ENCODE measurements at places on chromosomes 12 and 14.
A peak's percentile ranks its signal among the peaks of the same experiment; 100 is the strongest.

GRCh38 chr14:48690349-48690748 lies 895.8 kb downstream of the RPS29 start:
- peak; percentile 1 for DNase-seq

- DNase-seq = no peak
Measured at GRCh38 chr12:45729233-45730083, at the start of gene ARID2. TSS of gene ARID2 (plus strand) at chr12:45729706. CDS start at chr12:45729837, 131 bp downstream.

- no peak for DNase-seq
Measured at GRCh38 chr12:46373301-46374296, 1.0 kb upstream of the SLC38A2 start.

DNA sequence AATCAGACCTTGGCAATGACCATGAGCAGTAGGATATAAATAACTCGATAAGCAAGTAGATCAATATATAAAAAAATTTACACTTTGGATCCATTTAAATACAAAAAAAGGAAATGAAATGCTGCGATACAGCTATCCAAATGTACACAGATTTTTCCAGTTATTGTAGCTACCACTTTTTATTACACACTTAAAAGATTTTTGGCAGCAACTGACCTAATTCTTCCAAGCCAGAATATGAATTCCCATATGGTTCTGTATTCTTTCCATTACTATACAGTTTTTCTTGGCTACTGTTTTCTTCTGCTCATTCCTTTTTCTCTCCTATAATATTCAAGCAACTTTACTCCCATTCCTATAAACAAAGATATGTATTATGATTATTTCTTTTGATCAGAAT lies 52.2 kb downstream of the TMTC1 start:
- no peak for DNase-seq

DNA sequence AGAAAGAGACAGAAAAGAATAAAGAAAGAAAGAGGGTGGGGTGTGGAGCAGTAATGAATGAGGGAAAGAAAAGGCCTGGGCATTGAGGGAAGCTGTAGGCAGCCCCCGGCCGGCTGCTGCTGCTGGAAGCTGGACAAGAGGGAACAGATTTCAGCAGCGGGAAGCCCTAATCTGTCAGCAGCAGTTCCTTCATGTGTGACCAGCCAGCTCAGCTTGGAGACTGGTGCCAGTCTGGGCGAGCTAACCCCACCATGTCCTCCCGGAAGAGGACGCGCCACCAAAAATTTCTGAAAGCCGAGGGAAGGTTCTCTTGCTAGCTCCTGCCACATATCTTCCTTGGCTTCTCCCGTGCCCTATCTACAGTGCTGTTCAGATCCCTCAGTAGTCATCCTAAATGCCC lies 236.8 kb downstream of the GRIN2B start:
- DNase-seq = peak; percentile 39

- no peak for DNase-seq
Measured at GRCh38 chr14:94051779-94052178, 25.6 kb downstream of the OTUB2 start.

DNA sequence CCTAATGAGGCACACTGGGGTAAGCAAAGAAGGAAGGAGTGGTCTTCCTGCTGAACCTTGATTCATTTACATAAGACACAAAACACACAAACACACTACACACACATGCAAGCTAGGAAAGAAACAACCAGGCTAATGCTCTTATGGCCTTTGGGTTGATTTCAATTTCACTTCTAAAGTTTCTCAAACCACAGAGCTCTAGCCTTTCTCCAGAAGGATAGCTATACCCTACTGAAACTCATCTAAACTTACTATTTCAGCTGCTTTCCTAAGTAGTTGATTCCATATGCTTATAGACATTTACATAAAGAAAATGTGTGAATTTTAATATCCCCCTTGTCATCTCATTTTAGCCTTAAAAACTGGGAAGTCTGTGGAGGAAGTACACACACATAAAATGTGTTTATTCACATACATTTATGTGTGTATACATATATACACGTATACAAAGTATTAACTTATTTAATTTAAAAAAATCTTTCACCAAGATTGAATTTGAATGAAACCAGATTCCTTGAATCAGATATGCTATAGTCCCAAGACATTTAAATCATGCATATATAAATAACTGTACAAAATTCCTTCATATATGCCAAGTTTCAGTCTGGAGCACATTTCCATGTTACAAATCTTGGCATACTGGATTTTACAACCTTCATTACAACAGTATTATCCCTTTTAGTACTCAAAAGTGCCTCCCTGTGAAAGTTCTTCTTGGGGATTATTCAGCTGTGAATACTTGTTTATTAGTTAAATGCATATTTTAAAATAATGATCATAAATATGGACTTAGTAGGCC lies 231.8 kb upstream of the NPAS3 start:
- DNase-seq = no peak

GRCh38 chr14:96929950-96930349 lies 132.8 kb downstream of the VRK1 start:
- no peak for DNase-seq

DNA sequence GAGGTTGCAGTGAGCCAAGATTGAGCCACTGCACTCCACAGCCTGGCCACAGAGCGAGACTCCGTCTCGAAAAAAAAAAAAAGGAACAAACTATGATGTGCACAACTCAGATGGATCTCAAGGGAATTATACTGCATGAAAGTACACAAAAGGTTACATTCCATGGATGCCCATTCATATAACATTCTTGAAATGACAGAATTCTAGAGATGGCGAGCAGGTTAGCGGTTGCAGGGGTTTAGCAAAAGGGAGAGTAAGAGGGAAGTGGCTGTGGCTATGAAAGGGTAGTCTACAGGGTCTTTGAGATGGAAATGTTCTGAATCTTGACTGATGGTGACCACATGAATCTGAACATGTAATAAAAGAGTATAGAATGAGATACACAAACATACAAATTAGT lies 49.7 kb downstream of the CKB start:
- no peak for DNase-seq

GRCh38 chr12:122943196-122943595 lies 23.1 kb downstream of the ABCB9 start:
- no peak for DNase-seq

GRCh38 chr14:72054911-72055310 lies 122.7 kb downstream of the RGS6 start:
- no peak for DNase-seq

- DNase-seq = no peak
Measured at GRCh38 chr14:40983604-40984003, 623.1 kb upstream of the LRFN5 start.

DNA sequence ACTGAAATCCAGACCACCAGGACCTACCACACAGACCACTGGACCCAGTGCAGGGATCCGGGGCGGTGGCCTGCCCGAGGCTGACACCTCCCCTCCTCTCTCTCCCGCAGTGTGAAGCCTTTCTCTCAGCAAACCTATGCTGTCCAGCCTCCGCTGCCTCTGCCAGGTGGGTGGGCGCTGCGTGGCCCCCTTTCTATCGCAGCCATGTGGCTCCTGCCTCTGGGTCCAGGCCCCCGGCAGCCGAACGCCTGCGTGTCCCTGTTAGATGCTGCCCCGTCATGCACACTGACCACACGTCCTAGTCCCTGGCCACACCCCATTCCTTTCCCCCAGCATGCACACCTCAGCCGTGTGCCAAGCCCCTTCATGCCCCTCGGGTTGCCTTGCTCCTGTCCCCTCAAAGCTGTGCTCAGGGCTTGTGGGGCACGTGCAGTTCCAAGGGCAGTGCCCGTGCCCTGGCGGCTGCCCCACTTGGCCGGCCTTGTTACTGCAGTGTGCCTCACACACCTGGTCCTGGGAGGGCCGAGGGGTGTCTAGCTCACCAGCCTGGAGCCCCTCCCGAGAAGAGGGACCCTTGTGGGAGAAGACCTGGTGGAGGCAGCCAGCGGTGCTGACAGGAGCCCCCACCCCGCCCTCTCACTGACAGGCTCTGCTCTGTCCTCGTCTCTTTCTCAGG lies 58.0 kb upstream of the TSPAN9 start:
- no peak for DNase-seq
